ENCODE measurements at places on chromosomes 6 and 20.

DNA sequence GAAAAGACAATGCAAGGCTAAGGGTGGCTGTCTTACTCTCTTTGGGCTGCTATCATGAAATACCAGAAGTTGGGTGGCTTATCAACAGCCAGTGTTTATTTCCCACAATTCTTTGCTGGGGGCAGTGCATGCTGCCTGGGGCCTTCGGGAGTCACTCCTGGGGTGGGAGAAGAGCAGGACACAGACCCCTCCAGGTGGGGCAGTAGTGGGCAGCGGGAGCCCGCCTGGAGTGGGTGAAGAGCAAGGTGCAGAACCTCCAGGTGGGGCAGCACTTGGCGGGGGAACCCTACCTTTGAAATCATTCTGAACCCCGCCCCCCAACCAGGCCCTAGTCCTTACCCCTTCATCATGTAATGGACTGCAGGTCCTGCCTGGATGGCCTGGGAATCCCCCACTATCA is 69.6 kb upstream of the THBS2 start:
- no peak for DNase-seq

DNA sequence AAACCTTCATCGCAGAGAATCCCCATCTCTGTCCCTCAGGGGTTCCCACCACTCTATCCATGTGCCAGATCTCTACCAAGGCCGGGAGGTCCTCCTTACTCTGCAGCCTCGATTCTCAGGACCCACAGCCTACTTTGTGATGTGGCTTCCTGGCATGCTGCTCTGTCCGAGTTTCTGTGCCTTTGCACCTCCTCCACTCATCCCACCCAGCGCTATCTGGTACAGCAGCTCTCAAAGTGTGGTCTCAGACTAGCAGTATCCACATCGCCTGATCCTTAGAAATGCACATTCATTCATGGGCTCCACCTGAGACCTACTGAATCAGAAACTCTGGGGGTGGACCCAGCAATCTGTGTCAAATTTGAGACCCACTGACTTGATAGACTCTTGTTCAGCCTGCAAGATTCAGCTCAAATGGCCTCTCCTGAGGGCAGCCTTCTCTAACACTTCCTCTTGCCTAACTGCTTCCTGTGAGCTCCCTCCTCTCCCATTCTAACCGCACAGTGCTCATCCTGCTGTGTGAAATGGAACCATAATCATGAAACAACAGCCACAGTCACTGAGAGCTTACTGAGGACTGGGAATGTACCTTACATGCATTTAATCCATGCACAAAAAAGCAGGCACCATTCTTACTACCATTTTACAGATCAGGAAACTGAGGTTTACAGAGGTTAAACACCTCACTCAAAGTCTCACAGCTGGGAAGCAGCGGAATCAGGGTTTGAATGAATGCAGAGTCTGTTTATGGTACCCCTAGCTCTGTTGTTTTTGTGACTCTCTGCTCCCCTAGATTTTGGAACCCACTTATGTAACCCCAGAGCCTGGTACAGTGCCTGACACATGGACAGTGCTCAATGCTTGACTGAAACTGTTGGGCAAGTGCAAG is 69.4 kb downstream of the JPH2 start:
- no peak for DNase-seq

- DNase-seq: peak; percentile 49
These were observed at the start of gene PROCR for GRCh38 chr20:35171753-35172433. Gene PROCR (plus strand): TSS chr20:35172072. CDS start chr20:35172155, 83 bp downstream.

GRCh38 chr6:1601158-1602048 is 8.3 kb upstream of the FOXC1 start:
- DNase-seq: no peak

DNA sequence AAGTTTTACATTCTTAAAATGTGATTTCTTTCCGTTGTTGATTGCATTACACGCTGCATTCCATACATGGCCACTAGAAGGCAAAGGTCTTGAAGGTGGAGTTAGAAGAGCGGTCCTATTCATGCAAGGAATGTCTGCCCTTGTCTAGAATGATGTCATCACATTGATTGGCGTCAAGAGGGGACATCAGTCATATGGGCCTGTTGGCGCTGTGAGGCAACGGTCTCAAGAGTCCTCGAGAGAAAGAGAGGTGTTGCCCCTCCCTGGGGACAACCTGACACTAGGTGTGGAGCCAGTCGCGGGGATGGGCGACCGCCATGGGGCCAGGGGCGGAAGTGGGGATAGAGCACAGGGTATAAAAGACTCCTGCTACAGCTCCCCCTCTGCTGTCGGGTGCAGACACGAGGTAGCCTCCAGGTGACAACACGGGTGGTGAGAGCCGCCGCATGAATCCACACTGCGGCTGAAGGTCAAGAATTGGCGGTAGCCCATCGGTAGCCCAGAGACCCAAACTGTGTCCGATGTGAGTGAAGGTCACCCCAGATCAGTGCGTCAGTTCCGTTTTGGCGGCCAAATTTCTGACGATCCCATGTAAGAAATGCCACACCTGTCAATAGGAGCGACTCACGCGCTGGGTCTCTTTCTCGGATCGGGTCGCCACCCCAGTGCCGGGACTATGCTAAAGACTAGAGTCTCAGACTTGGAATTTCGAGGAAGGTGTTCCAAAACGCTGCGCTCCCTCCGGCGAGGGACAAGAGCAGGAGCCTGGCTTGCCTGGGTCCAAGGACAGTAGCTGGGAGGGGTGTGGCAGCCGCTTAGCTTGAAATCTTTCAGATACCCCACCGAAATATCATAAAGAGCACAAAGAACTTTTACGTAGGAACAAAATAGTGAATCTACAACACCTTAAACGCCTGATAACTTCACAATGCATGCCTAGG is 93.2 kb upstream of the ZNF184 start:
- no peak for DNase-seq

DNA sequence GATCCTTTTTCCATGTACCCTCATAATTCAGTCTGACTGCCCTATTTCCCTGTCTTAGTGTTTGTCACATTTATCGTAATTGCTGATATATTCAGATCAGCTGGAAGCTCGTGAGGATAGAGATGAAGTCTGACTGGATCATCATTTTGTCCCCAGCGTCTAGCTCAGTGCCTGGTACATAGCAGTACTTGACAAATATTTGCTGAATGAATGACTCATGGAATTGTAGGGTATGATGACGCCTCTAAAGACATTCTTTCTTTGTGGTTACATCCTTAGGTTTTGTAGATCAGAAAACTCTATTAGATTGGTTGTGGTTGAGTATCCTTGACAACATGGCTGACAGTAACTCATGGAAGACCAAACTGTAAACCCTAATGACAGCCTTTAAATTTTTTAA is 68.9 kb downstream of the MTHFD1L start:
- DNase-seq: no peak

DNA sequence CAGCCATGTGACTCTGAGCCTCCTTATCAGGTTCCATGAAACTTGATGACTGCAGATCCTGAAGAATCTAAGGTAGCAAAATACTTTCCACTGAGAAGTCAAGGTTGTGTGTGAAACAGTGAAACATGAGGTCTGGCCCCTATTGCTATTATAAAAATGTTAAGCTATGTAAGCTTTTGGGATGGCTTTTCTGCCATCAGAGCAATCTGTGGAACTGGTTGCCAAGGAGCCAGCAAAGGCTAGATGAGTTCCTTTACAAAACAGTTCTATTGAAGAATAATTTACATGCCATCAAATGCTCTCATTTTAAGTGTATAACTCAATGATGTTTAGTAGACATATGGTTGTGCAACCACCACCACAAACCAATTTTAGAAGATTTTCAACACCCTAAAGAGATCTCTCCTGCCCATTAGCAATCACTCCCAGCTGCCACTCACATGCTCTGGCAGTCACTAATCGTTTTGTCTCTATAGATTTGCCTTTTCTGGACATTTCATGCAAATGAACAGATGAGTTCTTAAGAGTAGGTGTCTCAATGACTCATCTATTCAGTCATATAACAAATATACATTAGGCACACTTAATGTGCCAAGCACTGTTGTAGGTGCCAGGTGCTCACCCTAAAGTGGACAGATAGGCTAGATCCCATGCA is 19.9 kb upstream of the MEP1A start:
- DNase-seq: no peak

GRCh38 chr6:128361378-128361777 is 159.0 kb downstream of the PTPRK start:
- DNase-seq: no peak

Data from CMK (cell line).